ENCODE measurements at places on chromosomes 2 and 18.

DNA sequence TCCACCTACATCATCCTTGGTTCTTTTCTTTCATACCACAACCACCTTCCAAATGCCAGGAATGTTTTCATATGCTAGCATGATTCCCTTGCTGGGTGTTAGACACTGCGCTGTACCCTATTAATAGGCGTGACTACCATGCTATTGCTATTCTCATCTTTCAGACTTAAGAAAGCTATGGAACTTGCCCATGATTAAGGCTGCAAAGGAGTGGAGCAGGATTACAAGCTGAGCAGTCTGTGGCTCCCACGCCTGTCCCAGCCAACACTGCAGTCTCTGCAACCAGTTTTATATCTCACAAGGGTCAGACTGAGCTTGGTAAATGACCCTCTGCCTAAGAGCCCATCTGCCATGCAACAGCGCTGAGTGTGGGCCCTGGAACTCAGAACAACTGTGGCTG is 285.7 kb upstream of the POU3F3 start:
- DNase-seq: no peak

DNA sequence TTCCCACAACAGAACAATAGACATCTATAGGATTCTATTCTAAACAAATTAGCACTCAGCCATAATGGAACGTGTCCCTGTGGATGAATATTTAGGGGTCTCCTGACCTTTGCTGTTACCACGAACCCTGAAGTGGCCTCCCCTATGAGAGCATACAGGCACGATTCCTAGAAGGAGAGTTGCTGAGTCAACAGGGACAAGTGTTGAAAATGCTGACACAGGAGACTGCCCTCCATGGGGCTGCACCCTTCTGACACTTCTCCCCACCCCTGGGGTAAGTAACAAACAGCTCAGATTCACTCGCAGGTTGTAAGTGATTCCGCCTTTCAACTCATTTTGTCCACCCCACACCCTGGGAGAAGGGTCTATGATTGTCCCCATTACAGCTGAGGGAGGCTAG is 14.1 kb upstream of the STK25 start:
- DNase-seq: no peak

DNA sequence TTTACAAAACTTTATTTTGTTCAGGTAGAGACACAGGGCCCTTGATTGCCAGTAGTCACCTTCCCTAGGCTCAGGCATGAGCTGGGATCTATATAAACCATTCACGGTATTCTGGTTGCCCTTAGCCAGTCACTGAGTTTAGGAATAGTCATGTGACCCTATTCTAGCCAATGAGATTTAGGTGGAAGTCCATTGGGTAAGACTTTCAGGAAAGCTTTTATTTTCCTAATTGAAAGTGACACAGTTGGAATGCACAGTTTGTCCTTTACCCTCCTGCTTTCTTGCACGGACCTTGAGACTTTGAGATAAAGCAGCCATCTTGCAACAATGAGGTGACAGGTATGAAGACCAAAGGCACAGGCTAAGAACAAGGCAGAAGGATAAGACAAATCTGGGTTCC is 21.5 kb downstream of the SLC4A5 start:
- no peak for DNase-seq

DNA sequence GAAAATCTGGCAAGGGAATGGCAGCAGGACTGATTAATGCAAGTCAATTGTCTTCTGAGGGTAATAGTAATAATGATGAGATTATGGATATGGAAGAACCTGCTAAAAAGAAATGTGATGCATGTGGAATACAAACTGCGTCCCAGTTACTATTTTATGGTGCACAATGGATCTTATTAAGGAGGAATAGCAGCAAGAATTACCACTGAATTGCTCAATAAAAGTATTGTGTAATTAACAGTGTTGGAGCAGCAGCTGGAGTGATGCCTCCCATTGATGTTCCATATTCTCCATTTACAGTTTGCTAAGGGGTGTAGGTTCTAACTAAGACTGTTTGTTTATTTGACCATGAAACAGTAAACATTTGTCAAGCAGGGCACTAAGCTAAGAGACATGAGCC is 167.9 kb downstream of the HRH4 start:
- DNase-seq: no peak

DNA sequence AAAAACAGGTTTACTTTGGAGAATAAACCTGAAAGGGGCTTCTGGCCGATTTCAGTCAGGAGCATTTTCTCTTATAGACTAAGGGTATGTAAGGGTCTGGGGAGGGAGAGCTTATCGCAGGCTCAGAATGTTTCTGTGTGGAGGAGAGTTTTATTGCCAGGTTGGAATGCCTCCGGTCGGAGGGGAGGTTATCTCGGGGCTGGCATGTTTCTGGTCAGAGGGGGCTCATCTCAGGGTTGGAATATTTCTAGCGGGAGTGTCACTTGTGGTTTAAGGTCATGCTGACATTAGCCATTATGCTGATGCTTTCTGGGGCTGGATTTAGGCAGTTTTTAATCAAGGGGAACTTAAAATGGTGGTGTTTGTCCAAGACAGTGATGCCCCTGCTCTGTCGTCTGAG is 333.6 kb downstream of the METTL4 start:
- no peak for DNase-seq

GRCh38 chr2:16118611-16119590 is 178.6 kb downstream of the MYCN start:
- DNase-seq: no peak

DNA sequence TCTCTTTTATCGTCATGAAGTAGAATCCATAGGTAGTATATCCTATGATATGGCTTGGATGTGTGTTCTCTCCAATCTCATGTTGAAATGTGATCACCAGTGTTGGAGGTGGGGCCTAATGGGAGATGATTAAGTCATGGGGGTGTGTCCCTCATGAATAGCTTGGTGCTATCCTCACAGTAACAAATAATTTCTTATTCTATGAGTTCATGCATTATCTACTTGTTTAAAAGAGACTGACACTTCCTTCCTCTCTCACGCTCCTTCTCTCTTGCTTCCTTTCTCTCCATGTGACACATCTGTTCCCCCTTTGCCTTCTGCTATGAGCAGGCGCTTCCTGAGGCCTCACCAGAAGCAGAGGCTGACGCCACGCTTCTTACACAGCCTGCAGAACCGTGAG is 165.6 kb downstream of the MREG start:
- DNase-seq: no peak

DNA sequence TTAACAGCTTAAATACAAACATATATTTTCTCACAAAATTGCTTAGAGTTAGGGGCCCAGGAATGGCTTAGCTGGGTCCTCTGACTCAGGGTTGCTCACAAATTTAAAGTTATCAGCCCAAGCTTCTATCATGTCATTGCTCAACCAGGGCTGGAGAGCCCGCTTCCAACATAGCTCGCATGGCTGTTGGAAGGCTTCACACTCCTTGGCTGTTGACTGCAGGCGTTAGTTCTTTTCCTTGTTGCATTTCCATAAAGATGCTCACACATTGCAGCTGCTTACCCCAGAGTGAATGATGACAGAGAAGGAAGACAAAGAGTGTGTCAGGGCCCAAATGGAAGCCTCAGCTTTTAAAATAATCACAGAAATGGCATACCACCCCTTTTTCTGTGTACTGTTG is 62.9 kb upstream of the TFPI start:
- no peak for DNase-seq

- DNase-seq: no peak
These were observed 1061.4 kb downstream of the TSN start for GRCh38 chr2:122816803-122817202.

DNA sequence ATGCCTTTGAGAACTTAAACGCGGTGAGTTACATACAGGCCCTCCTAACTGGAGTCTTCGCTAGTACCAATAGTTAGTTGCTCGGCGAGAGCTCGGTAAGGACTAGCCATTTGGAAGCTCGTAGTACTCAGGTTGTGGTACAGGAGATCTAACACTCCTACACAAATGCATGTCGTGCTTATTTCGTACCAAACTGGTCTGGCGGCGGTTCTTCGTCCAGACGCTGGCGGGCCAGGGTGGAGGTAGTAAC is 346 bp upstream of the VRK2 start:
- no peak for DNase-seq

DNA sequence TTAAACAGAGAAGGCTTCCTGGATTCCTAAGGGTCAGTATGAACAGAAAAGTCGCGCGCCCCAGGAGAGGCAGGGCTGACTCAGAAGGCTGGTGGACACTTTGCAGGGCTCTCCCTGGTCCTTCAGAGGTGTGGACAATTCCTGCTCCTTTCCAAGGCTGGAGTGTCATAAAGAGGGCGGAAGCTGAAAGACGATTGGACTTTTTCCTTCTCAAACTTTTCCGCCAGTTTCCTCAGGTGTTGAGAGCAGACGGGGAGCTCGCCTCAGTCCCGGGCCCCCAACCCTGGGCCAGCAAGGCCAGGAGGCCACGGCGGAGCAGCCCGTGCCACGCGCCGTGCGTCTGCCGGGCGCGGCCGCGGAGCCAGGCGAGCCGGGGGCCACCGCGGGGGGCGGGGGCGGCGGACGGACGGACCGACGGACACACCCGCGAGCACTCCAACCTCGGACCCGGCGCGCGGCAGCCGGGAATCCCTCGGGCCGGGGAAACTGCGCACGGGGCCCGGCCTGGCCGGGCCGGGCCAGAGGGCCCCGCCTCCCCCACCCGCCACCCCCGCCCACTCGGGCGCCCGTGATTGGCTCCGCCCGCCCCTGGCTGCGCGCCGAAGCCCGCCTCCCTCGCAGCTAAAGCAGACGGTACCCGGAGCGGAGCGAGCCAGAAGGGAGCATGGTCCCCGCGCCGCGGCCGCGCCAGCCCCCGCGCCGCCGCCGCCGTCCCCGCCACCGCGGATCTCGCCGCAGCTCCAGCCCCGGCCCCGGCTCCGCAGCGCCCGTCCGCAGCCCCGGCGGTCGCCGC is at the start of gene KLHL29:
KLHL29 (plus strand) TSS at position 629 of the 793 bp plus-strand sequence. CDS start 177,018 bp downstream, outside the sequence.
- DNase-seq: peak; percentile 83

DNA sequence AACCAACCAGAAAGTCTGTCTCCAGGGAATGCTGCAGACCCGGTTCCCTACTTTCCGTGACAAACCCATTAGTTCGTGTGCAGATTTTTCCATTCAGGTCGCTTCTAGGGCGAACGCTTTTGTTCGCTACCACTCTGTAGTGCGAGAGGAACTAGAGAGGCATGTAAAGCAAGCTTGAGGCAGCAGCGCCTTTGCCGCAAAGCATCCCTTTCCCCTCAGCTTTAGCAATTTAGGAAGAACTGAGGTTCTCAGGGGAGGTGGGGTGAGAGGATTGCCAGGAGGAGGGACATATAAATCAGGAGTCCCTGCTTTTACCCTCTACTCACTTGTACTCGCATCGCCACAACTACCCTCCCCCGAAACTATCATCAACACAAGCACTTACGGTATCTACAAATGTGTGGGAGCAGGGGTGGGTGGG is 748 bp upstream of the ZNF804A start:
- DNase-seq: peak; percentile 26

- no peak for DNase-seq
These were observed 8.2 kb downstream of the ODC1 start for GRCh38 chr2:10439971-10440370.

DNA sequence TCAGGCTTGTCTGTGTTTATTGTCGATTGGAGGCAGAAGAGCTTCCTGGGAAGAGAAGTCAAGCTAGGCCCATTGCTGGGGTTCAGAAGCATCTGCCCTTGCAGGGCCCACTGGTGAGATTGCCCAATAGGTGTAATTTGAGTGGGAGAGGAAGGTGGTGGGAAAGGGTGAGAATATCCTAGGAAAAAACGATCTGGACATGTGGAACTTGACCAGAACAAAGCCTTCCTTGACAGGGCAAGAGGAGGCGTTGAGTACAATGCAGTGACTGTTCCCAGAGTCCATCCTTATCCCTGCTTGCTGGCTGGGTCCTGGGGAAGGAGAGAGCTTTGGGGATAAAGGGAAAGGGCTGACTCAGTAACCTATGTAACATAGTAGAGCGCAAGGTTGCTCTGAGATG is 27.1 kb downstream of the NABP1 start:
- no peak for DNase-seq

- no peak for DNase-seq
These were observed 34.0 kb downstream of the ACTR2 start for GRCh38 chr2:65261676-65262075.

DNA sequence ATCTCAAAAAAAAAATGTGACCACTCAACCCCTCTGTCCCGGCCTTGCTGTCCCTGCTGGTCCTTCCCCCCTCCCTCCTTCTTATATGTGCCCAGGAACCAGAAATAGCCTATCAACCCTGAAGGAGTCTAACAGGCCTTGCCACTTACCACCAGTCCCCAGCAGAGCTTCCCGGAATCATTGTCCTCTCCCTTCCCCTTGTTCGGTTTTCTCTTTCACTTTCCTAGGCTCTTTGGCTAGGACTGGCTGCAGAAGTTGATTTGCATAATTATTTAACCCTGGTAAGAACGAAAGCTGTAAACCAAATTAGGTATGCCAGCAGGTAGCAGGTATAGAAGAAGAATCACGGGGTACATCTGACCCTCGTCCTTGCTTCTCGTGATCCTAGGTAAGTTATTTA is 72.6 kb upstream of the ZNF532 start:
- DNase-seq: no peak

- DNase-seq: no peak
These were observed 98.2 kb upstream of the TMEM178A start for GRCh38 chr2:39567507-39567906.
